Amniotic epithelial cell (primary cell): ENCODE measurements at places on chromosomes 4 and X.

DNA sequence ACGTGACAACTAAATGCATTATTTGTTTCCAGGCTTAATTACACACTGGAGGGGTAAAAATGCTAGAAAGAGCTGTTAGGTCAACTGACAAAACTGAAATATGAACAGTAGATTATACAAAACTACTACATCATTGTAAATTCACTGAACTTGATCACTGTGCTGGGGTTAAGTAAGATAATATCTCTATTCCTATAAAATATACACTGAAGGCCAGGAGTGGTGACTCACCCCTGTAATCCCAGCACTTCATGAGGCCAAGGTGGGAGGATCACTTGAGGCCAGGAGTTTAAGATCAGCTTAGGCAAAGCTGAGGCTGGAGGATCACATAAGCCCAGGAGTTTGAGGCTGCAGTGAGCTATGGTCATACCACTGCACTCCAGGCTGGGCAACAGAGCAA, 31.8 kb upstream of the NKX6-1 start:
- peak; percentile 77 for DNase-seq

DNA sequence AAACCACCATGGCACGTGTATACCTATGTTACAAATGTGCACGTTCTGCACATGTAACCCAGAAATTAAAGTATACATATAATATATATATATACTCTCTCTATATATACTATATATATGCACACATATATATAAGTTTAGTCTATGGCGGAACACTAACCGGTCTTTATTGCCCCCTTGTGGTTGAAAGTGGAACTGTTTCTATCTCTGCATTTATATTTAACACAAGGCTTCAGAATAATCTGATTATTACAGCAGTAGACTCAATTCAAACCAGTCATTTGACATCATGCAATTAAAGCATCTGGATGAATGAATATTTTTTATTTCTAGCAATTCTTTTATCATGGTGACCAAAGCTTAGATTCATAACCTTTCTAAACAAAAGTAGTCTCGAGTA, 14.6 kb downstream of the RAB9B start:
- peak; percentile 13 for DNase-seq

DNA sequence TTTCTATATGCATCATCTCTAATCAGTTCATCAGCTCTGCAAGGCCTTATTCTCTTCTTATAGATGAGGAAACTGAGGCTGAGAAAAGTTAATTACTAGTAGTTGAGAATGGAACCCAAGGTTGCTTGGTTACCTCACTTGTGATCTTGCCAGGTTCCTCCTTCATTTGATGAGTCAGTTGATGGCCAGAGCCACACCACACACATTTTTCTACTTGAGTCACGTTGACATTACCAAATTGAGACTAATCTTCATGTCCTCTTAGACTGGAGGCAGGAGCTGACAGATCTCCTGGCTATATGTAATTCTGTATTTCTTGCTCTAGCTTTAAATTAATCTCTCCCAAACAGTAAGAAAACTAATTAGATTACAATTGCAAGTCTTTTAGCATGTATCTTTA, 428.4 kb downstream of the AFF2 start:
- peak; percentile 49 for DNase-seq

- DNase-seq: peak; percentile 96
These were observed 41.2 kb downstream of the SH3RF1 start for GRCh38 chr4:169229571-169230028.

- DNase-seq: peak; percentile 8
These were observed 583.8 kb upstream of the GALNT7 start for GRCh38 chr4:172584816-172585215.

DNA sequence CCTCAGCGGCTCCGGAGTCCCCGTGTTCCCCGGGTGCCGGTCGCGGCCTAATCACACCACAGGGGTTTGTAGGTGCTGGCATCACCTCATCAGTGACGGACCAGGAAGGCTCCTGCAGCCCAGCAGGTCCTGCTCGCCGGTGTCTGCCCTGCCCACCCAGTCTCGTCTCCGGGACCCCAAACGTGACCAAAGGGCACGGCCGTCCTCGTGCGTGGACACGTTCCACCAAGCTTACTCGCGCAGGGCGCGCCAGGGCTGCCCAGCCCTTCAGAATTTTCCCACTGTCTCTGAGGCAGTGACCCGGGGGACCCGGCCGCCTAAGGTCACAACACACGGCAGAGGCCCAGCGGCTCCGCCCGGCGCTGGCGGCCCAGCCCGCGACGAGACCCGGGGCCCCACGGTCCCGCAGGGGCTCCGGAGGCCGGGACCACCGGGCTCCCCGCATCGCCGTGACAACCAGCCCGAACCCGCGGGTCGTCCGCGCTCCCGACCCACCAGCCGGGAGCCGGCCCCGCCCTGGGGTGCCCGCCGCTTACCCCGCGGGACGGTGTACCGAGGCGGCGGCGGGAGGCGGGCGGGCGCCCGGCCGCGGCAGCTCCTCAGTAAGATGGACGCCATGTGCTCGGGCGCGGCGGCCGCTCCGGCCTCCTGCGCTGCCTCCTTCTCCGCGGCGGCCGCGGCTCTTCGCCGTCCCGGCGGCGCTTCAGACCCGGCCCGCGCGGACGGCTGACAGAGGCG, 454 bp downstream of the LETM1 start:
- no peak for DNase-seq

- DNase-seq: no peak
These were observed 76.7 kb downstream of the TAB3 start for GRCh38 chrX:30812326-30812725.

GRCh38 chr4:151961456-151961855, 200.6 kb upstream of the GATB start:
- no peak for DNase-seq

- DNase-seq: no peak
These were observed 36.9 kb downstream of the TLL1 start for GRCh38 chr4:165909947-165910346.

DNA sequence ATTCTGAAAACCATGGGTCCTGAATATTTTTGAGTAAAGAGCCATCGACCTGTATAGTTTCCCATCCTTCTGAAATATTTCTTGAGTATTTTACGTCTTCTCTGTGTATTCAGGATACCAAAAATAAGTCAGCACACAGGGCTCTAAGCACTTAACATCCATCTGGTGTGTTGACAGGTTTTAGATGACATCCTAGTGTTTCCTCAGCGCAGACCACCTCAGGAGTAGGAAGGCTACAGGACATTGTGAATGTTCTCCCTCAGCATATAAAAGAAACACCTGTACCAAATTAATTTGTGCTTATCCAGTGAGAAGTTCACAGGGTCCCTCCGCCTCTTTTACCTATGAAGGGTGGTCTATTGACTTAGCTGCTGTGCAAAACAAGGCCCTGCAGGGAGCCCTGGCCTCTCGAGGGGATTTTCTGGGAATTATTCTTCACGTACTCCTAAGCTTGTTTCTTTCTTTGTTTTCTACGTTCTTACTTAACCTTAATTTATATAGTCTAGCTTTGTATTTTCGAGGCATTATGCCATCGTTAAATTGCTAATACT, 241.8 kb downstream of the FBXO8 start:
- DNase-seq: no peak

DNA sequence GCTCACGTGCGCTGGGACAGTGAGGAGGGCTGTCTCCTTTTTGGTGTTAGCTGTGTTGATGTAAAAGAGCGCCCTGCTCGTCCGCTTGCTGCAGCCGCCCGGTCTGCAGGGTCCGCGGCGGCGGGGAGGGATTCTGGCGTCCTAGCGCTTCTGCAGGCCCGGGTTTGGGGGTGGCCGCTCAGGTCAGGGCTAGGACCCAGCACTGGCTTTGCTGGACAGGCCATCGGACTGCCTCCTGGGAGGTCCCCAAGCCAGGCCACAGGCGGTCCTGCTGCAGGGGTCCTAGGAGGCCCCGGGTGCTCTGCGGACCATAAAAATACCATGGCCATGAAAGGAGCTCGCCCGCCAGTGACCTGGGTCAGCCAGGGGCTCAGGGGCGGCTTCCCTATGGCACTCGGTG, 308.7 kb downstream of the DCTD start:
- DNase-seq: no peak

DNA sequence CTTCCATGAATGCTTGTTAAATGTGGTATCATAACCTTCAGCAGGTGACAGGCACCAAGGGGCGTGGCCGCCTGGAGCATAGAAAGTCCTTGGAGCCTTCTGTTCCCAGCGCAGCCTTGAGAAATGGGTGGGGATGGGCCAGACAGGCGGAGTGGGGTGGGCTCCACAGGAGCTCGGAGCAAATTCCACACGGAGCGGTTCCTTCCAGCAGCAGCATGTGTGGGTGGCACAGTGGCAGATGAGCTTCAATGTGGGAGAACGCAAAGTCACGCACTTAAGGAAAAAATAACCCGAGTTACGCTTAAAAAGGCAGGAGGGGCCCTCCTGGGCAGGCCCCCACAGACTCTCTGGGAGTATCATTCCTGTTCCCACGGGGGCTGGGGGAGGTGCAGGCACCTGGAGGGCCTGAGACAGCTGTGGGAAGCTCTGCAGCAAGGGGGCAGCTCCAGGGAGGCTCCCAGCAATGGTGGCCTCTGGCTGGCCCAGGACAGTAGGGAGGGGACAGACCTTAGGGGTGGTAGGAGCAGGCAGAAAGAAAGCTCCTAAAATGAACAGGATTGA, 15.3 kb downstream of the TMEM271 start:
- DNase-seq: no peak

DNA sequence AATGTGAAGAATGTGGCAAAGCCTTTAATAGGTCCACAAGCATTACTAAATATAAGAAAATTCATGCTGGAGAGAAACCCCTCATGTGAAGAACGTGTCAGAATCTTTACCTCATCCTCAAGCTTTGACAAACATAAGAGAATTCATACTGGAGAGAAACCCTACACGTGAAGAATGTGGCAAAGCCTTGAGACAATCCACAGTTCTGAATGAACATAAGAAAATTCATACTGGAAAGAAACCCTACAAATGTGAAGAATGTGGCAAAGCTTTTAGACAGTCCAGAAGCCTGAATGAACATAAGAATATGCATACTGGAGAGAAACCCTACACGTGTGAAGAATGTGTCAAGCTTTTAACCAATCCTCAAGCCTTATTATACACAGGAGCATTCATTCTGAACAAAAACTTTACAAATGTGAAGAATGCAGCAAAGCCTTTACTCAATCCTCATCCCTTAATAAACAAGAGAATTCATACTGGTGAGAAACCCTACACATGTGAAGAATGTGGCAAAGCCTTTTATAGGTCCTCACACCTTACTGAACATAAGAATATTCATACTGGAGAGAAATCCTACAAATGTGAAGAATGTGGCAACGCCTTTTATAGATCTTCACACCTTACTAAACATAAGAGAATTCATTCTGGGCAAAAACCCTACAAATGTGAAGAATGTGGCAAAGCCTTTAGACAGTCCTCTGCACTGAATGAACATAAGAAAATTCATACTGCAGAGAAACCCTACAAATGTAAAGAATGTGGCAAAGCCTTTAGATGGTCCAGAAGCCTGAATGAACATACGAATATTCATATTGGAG, 51.1 kb downstream of the ZNF732 start:
- DNase-seq: no peak

- peak; percentile 0 for DNase-seq
These were observed 624.1 kb upstream of the GNPDA2 start for GRCh38 chr4:45350438-45350837.

- no peak for DNase-seq
These were observed 167.7 kb downstream of the DCAF12L2 start for GRCh38 chrX:125998432-125998831.

- no peak for DNase-seq
These were observed 106.7 kb downstream of the VSIG4 start for GRCh38 chrX:65933085-65933589.

- peak; percentile 7 for DNase-seq
These were observed 774 bp downstream of the ZCCHC4 start for GRCh38 chr4:25313201-25313895.
